AG04450 (cell line): ENCODE measurements at places on chromosomes 12 and 14.

GRCh38 chr14:41144370-41144769 is 462.3 kb upstream of the LRFN5 start:
- DNase-seq, result no peak

GRCh38 chr14:100317912-100318808 is 5.0 kb upstream of the SLC25A47 start:
- no peak for DNase-seq

- DNase-seq, result no peak
These were observed 16.4 kb downstream of the BBOF1 start for GRCh38 chr14:74035556-74035955.

DNA sequence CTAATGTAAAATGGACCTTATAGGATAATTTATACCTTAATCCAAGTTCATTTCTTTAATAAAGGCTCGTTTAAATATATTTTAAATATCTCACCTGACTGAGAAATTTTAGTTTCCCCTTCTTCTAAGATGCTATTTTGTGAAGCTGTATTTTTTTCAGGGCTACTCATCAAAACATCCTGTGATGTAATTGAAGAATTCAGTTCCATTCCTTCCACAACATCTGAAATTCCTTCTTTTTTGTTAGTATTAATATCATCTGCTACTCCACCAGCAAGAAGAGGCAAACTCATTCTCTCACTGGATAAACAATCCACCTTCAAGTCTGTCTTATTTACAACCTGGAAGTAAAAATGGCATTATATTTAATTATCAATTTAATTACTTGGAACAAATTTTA is 22.5 kb downstream of the LGALS3 start:
- no peak for DNase-seq

- no peak for DNase-seq
These were observed 3.1 kb upstream of the ATF7IP start for GRCh38 chr12:14362352-14362751.

GRCh38 chr12:101963697-101964096 is 86.3 kb downstream of the DRAM1 start:
- DNase-seq, result no peak

DNA sequence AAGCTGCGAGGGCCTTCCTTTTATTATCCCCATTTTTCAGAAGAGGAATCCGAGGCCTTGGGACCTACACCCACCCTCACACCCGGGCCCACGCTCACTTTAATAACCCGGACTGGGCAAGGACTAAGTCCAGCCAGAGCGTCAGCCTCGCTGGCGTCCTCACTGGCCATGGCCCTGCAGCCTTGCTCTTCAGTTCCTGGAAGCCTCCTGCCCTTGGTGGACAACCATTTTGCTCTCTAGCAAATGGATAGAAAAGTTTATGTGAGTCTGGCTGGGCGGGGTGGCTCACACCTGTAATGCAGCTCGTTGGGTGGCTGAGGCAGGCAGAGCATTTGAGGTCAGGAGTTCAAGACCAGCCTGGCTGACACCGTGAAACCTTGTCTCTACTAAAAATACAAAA is 9.8 kb downstream of the RTL1 start:
- no peak for DNase-seq

- DNase-seq, result no peak
These were observed 32.2 kb upstream of the KTN1 start for GRCh38 chr14:55547650-55548315.

- no peak for DNase-seq
These were observed 39.5 kb upstream of the NOS1 start for GRCh38 chr12:117400912-117401311.

GRCh38 chr12:123073962-123074801 is 76.7 kb downstream of the PITPNM2 start:
- no peak for DNase-seq
